Sciatic nerve (tissue), 2 donors: ENCODE measurements at places on chromosomes 16 and 17.

DNA sequence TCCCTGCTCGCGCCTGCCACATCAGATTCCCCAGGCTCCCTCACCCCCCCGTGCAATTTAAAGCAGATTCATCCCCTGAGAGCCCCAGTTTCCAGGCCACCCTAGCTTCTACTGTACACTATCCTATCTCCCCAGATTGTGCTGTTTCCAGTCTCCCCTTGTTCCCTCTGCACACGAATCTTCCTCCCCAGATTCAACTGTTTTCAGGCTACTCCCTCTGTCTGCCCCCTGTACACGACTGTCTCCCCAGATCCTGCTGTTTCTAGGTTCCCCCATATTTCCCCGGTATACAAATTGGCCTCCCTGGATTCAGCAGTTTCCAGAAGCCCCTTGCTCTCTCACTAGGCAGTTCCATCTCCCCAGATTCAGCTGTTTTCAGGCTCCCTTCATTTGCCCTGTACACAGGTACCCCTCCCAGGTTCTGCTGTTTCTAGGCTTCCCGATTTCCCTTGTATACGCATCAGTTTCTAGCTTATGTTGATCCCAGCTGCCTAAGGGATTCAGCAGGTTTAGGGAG, 22.9 kb downstream of the COPZ2 start:
- DNase-seq, result no peak

GRCh38 chr16:88507231-88507743, 54.2 kb downstream of the ZFPM1 start:
- no peak for DNase-seq

GRCh38 chr16:54031107-54031760, 255.4 kb downstream of the IRX3 start:
- DNase-seq, result no peak

DNA sequence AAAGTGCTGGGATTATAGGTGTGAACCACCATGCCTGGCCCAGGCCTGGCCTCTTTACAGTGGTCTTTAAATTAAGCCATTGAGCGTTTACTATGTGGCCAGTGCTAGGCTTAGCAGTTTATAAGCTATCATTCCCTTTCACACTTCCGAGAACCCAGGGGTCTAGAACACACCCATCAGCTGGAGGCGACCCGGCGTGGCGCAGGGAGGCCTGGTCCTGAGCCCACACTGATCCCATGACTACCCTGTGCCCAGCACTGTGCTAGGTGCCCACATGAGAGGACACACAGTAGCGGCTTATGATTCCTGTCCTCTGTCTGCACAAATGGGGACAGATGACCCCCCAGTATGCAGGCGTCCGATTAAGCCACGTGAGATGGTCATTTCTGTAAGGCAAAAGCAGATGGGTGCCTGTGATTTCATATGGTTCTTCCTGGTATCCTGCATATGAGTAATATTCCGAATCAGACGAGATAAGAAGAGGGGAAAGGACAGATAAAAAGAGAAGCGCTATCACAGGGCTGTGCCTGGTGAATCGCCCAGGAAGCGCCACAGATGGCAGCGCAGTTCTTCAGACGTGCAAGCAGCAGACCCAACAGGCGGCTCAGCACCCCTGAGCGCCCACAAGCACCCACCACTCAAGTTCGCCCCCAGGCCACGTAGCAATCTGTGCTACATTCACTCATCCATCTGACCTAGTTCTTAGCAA, 5.3 kb downstream of the OSGIN1 start:
- no peak for DNase-seq
